ENCODE measurements at places on chromosomes 12 and 14. TPM values are rescaled to one million over a fixed set of nuclear protein-coding genes. Genes with fewer than 3 reads are reported as not detected.

Gene TMEM52B
- not detected for total RNA-seq

Gene GPX2
- not detected for total RNA-seq

Gene RNFT2
- total RNA-seq: 11.8 TPM

Gene ANKRD9
- 13.4 TPM for total RNA-seq

Gene GPR162
- total RNA-seq: 0.29 TPM

Gene ADGRD1
- 0.59 TPM for total RNA-seq

Gene CCDC177
- total RNA-seq: 0.08 TPM

Gene PTGER2
- 67.9 TPM for total RNA-seq

Gene RCOR1
- total RNA-seq: 25.2 TPM

Gene TESPA1
- 181 TPM for total RNA-seq

Gene CLEC9A
- total RNA-seq: not detected

Gene TXNDC16
- 4.8 TPM for total RNA-seq

Gene PMCH
- 3.1 TPM for total RNA-seq

Gene POTEM
- total RNA-seq: not detected

Gene LTBP2
- 0.05 TPM for total RNA-seq

Gene PUS7L
- 25.4 TPM for total RNA-seq

Gene PCED1B
- total RNA-seq: 55.5 TPM

Gene KRT3
- total RNA-seq: 0.08 TPM

Gene SLCO1B3
- not detected for total RNA-seq

Gene PELI2
- total RNA-seq: 4.4 TPM

Gene SLC25A47
- not detected for total RNA-seq

Gene GRIP1
- not detected for total RNA-seq

Gene SERPINA12
- not detected for total RNA-seq

Gene KRT5
- not detected for total RNA-seq

Gene BMP4
- not detected for total RNA-seq

Gene FAIM2
- 0.49 TPM for total RNA-seq

Gene PTPRR
- not detected for total RNA-seq

Gene CATSPERB
- 1.5 TPM for total RNA-seq

Gene SLC17A8
- total RNA-seq: not detected

Gene SMCO2
- total RNA-seq: 1.8 TPM

Gene GPRC5D
- not detected for total RNA-seq

Gene ERH
- 421 TPM for total RNA-seq

Gene HSP90AA1
- total RNA-seq: 993 TPM

Gene ZFYVE26
- 15.2 TPM for total RNA-seq

Gene SLC5A8
- total RNA-seq: not detected

Gene SMOC1
- total RNA-seq: not detected

Gene DHRS2
- 1.6 TPM for total RNA-seq

Gene TCL1A
- not detected for total RNA-seq

All from activated T-helper 1 cell treated with anti-CD3 and anti-CD28 coated beads, Interleukin-12 subunit alpha, Interleukin-12 subunit beta, Interleukin-2, Interleukin-4 antibody, amounts not matched to agents 30 ng/mL and 10 ng/mL and 1 ng/mL, durations not matched to agents 14 hours and 24 hours and 36 hours (primary cell).